Smooth muscle cell of the coronary artery (primary cell): ENCODE measurements at places on chromosomes 16 and 17. TPM values are rescaled to one million over a fixed set of nuclear protein-coding genes. Genes with fewer than 3 reads are reported as not detected.

TMC7 gene
- total RNA-seq, result 0.12 and 1.7 TPM in 2 replicates

HS3ST3A1 gene
- 0.38 and 12.8 TPM in 2 replicates for total RNA-seq

LRRC59 gene
- total RNA-seq, result 98.9 and 209 TPM in 2 replicates

SEPTIN1 gene
- 0.12 and 0.15 TPM in 2 replicates for total RNA-seq

PNMT gene
- total RNA-seq, result not detected in 2 replicates

OR1A1 gene
- total RNA-seq, result not detected in 2 replicates

BAIAP3 gene
- 0.60 TPM in 1 of 2 replicates, not detected in the other for total RNA-seq

KRTAP16-1 gene
- not detected in 2 replicates for total RNA-seq

CACNA1H gene
- total RNA-seq, result 0.45 and 2.2 TPM in 2 replicates

C16orf96 gene
- under 0.01 TPM in 1 of 2 replicates, not detected in the other for total RNA-seq

EARS2 gene
- total RNA-seq, result 34.1 and 56.7 TPM in 2 replicates

FAM117A gene
- total RNA-seq, result 2.1 TPM in 2 replicates

CA10 gene
- total RNA-seq, result not detected in 2 replicates

TBX4 gene
- not detected in 2 replicates for total RNA-seq

ARHGDIG gene
- total RNA-seq, result 2.2 and 2.9 TPM in 2 replicates

LRRC37B gene
- total RNA-seq, result 10.5 and 22.0 TPM in 2 replicates

COX6A2 gene
- total RNA-seq, result not detected in 2 replicates

KRT14 gene
- 0.23 TPM in 1 of 2 replicates, not detected in the other for total RNA-seq

SRL gene
- total RNA-seq, result 0.12 TPM in 1 of 2 replicates, not detected in the other

C16orf92 gene
- total RNA-seq, result not detected in 2 replicates

MPV17L gene
- total RNA-seq, result 0.15 and 0.35 TPM in 2 replicates

TADA2A gene
- total RNA-seq, result 11.4 and 14.7 TPM in 2 replicates

HSD17B1 gene
- total RNA-seq, result 1.8 and 8.9 TPM in 2 replicates

HOXB2 gene
- total RNA-seq, result 0.47 and 3.8 TPM in 2 replicates

ANKFY1 gene
- 32.6 and 42.2 TPM in 2 replicates for total RNA-seq

ITGB4 gene
- total RNA-seq, result 0.23 TPM in 2 replicates

MRC2 gene
- 124 and 319 TPM in 2 replicates for total RNA-seq

CBLN1 gene
- not detected in 2 replicates for total RNA-seq

KCNG4 gene
- not detected in 2 replicates for total RNA-seq

CDH8 gene
- total RNA-seq, result 9.5 TPM in 1 of 2 replicates, not detected in the other

AGRP gene
- 0.08 TPM in 1 of 2 replicates, not detected in the other for total RNA-seq

SCN4A gene
- not detected in 2 replicates for total RNA-seq

CANT1 gene
- 25.6 and 43.4 TPM in 2 replicates for total RNA-seq

MCRIP2 gene
- total RNA-seq, result 7.8 and 22.2 TPM in 2 replicates
